ENCODE measurements at places on chromosomes 2 and 18.
A peak's percentile ranks its signal among the peaks of the same experiment; 100 is the strongest.

DNA sequence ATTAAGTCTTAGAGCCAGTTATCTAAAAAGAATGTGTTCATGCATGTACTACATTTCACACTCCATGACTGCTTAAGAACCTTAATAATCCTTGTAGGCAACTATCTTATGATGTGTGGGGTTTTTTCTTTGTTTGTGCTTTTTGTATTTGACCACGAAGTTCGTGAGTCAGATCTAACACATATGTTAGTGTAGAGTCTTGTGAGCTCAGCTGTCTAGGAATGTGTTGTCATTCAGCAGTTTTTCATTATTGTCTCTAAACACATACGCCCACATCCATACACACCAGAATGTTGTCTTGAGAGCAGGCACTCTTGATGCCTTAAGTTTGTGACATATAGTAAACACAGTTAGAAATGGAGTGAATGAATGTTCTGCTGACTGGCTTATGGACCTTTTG is 38.4 kb downstream of the CAB39 start:
- no peak for DNase-seq

DNA sequence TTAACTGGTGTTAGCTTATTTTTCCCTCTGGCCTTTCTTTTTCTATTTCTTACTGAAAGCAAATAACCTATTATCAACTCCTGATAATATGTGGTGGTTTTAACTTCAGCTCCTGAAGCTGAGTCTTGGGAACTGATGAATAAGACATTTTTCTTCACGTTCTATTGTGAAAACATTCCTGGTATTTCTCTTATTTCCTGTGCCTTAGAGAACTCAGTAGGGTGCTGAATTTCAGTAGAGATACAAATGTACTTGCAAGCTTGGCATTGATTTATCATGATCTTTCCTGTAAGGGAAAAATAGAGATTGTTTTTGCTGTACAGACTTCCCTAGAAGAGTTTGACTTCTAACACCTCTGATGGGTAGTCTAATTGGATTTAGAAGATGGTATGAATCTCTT is 52.8 kb upstream of the DCC start:
- no peak for DNase-seq

GRCh38 chr2:111236025-111236424 is 115.3 kb downstream of the BCL2L11 start:
- no peak for DNase-seq

DNA sequence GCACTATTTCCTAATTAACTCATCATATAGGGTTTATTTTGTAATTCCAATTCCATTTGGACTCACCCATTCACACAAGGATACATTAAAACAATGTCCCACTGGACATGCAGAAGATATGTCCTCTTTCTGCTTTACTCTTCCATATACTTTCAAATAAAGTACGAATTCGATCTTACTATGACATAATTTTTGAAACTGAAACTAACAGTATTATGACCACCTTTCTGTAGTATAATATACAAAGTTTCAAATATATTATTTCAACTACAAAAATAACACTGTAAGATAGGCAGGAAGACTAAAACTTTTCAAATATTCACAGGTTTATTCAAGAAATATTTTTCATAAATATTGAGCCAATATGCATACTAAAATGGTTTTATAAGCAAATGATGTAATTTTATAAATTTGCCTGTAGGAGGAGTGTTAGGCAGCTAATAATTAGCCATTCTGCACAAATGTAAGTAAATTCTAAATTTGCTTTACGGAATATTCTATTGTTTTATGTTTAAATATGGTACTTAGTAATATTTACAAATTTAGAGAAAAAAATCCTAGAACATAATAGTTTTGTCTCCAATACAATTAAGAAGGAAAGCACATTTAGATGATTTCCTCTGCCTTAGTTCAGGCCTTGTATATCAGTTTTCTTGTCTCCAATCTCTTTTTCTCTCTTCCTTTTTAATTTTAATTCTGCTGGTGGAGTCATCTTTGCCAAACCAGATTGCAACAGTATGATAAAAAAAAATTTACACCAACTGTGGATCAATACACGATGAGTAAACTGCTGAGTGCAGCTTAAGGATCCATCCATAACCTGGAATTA is 85.9 kb downstream of the CERKL start:
- no peak for DNase-seq

- DNase-seq: no peak
These were observed 437.0 kb downstream of the PTPRM start for GRCh38 chr18:8003878-8004675.

DNA sequence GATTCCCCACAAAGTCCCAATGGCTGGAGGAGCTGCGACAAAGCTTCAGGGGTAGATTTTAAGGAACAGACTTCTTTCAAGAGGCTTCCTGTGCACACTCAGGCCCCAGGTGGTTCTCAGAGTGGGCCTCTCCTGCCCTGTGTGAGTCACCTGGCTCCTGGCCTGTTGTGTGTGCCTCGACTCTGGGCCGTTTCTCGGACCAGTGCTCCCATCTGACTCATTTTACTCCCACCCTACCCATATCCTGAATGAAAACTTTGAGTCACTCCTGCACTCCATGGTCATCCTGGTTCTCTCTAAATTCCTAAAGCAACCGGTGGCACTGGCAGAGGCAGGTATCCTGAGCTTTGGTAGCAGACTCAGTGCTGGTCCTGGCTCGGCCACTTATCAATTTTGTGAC is 84.1 kb downstream of the CELF4 start:
- DNase-seq: no peak

DNA sequence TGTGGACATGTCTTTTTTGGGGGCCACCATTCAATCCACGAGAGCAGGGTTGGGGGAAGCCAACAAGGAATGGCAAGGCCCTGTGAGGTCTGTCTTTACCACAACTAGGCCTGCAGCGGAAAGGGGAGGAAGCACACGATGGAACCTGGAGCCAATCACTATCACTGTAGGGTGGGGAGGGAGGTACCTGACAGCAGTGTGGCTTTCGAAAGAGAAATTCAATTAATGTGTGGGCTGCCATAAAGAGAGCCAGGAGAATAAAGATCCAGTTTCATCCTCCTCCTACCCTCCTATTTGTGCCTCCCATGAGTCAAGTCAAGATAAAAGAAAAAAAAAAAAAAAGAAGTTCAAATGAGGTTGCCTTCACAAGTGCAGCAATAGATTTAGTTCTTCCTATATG is 18.9 kb upstream of the RBMS1 start:
- DNase-seq: no peak

DNA sequence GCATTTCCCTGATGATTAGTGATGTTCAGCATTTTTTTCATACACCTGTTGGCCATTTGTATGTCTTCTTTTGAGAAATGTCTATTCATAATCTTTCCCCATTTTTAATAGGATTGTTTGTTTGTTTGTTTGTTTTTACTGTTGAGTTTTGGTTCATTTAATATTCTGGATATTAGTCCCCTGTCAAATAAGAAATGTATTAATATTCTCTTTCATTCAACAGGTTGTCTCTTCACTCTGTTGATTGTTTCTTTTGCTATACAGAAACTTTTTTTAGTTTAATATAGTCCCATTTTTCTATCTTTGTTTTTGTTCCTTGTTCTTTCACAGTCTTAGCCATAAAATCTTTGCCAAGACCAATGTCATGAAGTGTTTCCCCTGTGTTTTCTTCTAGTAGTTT is 22.1 kb downstream of the ACVR1C start:
- DNase-seq: no peak

- DNase-seq: no peak
These were observed 15.0 kb upstream of the GPC1 start for GRCh38 chr2:240420206-240421104.

- DNase-seq: peak; percentile 58
These were observed 9.8 kb upstream of the RAB17 start for GRCh38 chr2:237600205-237600846.

DNA sequence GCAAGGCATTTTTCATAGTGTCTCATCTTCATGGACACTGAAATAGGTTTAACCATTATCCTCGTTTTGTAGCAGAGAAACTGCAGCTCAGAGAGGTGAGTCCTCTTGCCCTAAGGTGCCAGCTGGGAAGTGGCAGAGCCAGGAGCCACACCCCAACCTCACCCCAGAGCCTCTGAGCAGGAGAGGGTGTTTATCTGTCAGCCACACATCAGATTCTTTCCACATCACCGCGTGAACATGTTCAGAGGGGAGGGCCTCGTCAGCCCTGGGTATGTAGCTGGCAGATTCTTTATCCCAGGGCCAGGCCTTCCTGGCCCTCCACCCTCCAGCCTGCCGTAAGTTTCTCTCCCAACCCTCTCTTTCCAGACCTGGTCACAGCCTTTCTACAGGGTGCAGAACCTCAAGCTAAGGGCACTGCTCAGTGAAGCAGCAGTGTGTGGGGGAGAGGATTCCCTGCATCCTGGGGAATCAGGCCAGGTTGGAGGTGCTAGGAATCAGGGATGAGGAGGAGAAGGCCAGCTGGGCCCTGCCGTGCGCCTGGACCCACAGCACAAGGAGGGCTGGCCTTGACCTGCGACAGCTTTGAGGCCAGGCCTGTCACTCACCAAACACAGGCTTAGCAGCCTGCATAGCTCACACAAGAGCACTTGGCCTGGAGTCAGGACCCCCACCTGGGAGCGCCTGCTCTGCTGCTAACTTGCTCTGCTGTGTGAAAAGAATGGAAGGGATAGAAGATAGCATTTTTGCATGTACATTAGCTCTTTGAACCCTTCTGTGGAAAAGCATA is 111.3 kb upstream of the MCFD2 start:
- DNase-seq: no peak

DNA sequence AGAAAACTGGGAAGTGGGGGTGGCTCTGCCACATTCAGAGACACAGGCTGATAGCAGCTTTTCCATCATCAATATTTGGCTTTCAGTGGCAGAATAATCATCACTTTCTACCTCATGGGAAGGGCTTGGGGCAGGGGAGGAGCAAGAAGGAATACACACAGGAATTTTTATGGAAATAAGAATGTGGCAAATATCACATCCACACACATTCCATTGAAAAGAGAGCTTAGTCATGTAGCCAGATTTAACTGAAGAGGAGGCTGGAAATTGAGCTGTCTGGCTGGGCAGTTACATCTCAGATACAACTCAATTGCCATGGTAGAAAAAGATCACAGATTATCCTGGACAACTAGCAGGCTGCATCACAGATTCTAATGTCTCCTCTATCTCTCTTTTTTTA is 1474.0 kb upstream of the ACVR2A start:
- DNase-seq: no peak

- DNase-seq: no peak
These were observed 6.1 kb downstream of the ZFP36L2 start for GRCh38 chr2:43220229-43220751.

GRCh38 chr2:28750316-28751251 is 1.0 kb upstream of the PPP1CB start:
- DNase-seq: no peak

- DNase-seq: no peak
These were observed 68.0 kb upstream of the PSME4 start for GRCh38 chr2:54038835-54039234.

DNA sequence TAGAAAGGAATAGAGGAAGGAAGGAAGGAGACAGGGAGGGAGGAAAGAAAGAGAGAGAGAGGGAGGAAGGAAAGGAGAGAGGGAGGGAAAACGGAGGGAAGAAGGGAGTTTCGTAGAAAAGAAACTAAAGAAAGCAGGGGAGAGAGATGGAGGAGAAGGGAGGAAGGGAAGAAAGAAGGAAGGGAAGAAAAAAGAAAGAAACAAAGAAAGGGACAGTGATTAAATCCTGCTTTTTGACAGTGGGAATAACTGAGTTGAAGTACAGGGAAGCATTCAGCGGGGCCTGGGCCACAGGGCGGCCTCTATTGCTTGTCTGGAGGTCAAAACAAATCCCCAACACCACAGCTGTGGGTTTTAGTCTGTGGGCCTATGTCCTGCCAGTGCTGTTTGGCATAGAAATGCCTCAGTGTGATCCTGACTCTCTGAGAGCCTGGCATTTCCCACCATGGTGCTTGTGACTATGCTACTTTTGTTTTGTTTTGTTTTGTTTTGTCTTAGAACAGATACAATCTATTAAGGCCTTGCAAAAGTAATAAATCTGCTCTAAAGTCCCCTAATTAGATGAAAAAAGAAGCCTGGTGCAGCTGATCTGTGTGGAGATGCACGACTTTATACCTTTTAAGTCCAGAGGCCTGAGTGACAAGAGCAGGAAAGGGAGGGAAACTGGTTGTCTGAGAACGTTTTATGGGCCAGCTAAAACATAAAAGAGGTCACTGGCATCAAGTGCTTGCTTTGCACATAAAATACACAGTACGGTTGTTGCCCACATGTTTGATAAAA is 40.0 kb downstream of the IL1RL2 start:
- no peak for DNase-seq

GRCh38 chr2:112848833-112849232 is 12.3 kb upstream of the IL1B start:
- DNase-seq: no peak

DNA sequence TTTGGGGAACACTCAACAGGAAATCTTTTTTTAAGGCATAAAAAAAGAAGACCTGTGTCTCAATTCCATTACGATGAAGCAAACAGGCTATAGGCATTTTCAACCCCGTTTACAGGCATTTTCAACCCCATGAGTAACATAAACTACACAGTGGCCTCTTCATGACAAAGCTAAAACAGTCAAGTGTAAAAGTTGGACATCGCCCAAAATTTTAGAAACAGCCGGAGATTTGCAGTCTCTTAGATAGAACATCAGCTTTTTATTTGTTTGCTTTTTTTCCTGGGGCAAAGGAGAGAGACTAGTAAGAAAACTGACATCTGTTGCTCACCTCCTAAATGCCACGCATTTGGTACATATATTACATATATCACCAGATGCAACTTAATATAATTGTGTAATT is 173.7 kb downstream of the CMPK2 start:
- no peak for DNase-seq
